HuH-7 (cell line): ENCODE measurements at places on chromosomes 2 and 18.

- no peak for DNase-seq
Measured at GRCh38 chr2:226267516-226268289, 531.9 kb downstream of the IRS1 start.

DNA sequence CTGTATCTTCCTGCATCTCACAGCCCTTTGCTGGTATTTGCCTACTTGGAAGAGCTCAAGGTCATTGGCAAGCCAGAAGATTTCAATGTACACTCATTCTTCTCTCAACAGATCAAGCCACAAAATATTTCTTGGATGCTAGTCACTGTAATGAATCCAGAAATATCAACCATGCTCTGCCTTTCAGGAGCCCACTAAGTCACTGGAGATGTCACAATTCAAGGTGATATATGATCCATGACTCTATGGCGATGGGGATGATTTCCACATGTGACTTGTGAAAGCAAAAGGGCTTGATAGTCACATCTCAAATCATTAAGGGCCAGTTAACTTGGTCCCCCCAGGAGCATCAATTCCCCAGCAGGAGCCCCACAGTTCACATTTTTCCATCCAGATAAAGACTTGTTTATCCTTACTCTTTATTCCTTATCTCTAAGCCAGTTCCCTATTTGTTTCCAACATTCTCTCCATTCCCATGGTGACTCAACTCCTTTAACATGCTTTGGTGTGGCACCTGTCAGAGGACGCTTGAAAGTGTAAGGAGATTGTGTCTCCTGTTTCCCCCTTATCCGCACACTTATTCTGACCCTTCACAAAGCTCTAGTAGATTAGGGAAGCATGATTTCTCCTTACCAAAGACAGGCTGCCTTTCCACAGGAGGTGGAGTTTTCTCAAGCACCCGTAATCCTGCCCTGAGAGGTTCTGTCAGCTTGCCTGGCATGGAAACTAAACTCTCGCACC lies 15.8 kb downstream of the PKDCC start:
- no peak for DNase-seq

DNA sequence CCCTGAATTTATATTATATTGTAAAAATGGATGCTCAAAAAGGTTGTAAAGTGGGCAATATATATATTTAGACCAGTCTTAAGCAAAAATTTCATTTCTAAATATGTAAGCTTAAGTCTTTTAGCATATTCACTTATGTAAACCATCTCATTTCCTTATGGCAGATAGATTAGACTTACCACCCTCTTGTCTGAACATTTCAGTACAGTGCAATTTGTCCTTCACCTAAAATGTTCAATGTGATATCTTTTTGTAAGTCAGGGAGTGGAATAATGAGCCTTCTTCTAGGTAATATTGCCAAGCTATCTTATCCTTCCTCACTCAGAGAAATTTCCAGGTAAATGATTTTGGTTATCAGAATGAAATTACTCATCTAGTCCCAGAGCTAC lies 92.3 kb downstream of the KLF7 start:
- no peak for DNase-seq

GRCh38 chr18:55328301-55328700 lies 259.7 kb downstream of the TCF4 start:
- no peak for DNase-seq

DNA sequence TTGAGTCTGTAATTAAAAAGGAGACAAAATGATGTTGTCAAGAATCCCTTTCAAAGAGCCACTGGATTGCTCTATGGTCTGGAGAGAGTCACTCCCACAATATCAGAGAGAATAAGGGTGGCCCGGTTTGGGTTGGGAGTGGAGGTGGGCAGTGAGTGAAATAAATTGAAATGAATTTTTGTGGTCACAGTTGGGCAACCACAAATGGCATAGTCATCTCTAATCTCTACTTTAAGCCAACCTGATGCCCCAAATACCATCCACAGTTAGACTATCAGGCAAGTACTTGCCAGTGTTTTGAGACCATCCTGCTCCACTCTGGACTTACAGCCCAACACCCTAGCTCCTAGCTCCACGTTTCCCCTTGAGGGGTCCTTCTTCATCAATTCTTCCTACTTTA lies 559.7 kb downstream of the BCL11A start:
- no peak for DNase-seq

- DNase-seq, result peak; percentile 80
Measured at GRCh38 chr2:16218625-16219024, 278.3 kb downstream of the MYCN start.

DNA sequence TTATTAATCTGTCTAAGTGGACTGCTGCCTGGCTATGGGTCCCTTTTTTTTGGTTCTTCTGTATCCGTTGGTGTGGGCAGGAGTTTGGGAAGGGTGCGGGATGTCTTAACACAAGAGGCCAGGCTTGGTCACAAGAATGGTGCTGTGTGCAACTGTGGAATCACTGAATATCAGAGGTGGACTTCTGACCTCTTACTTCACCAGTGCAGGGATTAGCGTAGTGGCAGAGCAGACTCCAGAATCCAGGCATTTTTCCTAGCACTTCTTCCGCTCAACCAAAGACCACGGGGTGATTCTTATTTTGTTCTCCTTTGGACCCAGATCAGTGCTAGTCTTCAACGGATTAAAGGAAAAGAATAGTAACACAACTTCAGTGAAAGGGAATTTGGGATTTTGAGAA lies 254.3 kb upstream of the TNP1 start:
- peak; percentile 26 for DNase-seq

DNA sequence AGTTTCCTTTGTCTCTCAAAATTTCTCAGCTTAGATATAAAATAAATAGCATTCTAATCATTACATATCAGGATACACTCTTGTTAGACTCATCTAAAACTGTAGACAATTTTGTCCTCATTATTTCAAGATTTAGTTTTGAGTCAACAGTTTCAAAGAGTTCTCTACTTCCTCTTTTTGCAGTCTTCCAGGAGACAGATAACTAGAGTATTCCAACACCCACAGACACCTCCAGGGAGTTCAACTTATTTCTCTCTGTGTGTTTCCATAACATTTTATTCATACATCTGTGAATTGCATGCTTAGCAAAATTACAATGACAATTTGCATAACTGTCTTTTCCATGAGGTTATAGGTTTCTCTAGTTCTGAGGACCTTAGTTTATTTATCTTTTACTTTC lies 166.6 kb upstream of the HNMT start:
- DNase-seq, result no peak

DNA sequence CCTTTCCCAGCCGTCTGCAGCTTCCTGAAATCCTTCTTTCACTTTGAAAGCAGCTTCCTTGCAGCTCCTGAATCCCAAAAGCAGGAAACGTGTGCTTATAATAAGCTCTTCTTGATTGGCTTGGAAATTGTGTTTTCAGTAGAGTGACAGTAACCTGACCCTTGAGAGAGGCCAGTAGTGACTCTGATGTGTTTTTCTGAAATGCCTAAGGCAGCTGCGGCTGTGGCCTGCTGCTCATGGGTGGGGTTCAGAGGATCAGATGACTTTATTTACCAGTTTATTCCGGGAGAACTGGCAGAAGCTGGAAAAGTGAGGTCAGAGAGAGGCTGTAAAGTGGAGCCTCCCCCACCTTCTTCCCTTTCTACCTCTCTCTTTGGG lies 31.9 kb upstream of the RPIA start:
- no peak for DNase-seq

DNA sequence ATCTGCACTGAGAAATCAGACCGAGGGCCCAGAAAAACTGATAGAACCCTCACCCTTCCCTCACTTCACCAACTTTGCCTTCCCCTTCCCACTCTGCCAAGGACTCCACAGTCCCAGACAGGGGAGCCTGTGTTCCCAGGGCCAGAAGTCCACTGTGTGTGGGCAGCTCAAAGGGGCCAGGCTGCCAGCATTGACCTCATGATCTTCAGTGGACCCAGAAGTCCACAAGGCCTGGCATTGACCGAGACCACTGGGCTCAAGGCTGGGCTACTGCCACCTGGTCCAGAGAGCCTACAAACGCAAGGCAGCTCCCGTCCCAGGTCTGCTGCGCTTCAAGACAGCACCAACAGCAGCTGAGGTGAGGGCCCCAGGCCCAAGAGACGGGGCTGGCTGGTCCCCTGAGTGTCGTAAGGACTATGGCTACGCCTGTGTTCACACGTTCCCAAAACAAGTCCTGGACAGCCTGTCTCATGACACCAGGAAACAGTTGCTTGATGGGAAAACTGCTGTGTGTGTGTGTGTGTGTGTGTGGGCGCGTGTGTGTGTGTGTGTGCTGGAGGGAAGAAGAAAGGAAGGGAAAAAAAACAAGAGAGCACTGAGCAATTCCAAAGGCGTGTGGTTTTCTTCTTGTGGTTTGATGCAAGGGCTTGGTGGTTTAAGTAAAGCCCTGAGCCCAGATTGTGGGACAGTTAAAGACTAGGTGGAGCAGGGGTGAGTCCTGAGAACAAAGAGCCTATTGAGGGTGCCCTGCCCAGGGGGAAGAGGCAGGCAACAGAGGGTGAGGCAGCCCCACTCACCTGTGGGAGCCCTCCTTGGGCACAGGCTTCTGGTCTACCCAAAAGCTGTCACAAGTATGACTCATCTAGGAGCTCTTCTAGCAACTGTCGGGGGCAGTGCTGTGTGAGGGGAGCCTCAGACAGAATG lies 46.6 kb upstream of the ZBTB7C start:
- no peak for DNase-seq

GRCh38 chr18:24078391-24078790 lies 60.5 kb upstream of the CABYR start:
- DNase-seq, result no peak

GRCh38 chr2:190972846-190973245 lies 41.1 kb downstream of the STAT1 start:
- no peak for DNase-seq

DNA sequence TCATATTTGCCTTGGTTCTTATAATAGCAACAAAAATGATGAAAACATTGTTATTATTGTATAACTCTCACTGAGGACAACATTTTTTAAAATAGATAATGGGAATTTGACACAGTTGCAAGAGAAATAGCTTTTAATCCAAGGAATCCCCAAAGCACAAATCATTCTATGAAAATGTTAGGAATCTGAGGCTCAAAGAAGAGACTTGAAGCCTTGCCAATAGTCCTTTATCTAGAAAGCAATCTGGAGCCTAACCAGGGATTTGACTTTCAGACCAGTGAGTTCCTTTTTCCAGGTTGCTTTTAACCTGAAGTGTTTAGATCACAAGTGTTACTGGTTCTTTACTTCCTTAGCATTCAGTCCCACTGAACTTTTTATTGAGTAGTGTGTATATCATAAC lies 574.5 kb upstream of the ZEB2 start:
- DNase-seq, result no peak

DNA sequence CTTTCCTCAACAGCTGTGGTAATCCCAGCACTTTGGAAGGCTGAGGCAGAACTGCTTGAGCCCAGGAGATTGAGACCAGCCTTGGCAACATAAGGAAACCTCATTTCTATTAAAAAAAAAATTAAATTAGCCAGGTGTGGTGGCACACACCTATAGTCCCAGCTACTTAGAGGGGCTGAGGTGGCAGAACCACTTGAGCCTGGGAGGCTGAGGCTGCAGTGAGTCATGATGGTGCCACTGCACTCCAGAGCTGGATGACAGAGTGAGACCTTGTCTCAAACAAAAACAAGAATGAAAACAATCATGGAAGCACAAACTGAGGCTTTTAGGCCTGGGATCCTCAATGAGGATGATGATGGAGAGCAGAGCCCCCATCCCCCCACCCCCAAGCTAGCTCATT lies 19.8 kb downstream of the GAREM1 start:
- DNase-seq, result no peak

DNA sequence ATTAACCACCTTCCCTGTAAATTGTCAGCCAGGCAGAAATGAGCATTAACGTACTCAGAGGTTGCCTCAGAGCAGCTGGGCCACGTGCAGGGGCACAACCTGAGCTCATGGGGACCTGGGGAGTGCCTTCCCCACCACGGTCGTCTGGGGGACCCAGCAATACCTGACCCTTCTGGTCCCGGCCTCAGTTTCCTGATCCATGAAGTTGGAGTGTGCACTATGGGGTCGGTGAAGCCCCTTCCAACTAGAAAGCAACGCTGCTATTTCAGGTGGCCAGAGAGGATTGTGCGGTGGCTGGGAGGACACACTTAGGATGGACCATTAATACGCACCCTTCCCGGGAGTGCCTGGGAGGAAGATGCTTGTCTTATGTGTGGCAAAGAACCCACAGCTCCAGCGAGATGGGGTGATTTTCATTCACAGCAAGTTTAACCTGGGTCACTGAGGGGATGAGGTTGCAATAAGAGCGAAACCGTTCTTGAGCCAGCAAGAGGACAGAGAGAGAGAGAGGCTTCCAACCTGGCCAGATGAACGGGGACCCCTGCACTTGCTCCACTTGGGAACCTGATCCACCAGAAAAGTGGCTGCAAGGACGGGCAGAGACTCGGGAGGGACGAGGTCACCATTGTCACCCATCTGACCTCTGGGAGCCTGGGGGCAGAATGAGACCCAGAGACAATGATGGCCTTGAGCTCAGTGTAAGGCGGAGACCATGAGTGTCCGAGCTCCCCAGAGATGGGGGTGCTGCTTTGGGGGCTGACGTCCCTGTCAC lies 36.2 kb downstream of the NGEF start:
- DNase-seq, result no peak

- DNase-seq, result no peak
Measured at GRCh38 chr2:191567206-191567605, 110.7 kb upstream of the NABP1 start.

GRCh38 chr18:70425236-70425635 lies 136.4 kb downstream of the SOCS6 start:
- DNase-seq, result no peak

- DNase-seq, result no peak
Measured at GRCh38 chr2:47029737-47030524, 114.3 kb upstream of the MCFD2 start.

DNA sequence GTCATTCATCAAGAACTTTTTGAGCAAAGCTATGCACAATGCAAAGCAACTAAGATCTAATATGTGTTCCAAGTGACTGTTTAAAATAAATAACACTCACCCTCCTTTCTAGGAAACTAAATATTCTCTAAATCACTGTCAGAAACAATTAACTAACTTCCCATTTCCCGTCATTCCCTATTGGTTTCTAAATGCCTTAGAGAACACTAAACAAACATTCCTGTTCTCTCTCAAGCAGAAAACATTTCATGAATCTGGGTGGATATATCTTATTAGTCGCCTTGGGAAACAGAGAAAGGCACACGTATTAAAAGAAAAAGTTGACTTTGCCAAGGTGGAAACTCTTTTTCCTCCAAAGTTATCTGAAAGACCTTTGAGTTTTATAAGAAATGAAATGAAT lies 735.2 kb downstream of the MBD2 start:
- DNase-seq, result no peak

GRCh38 chr2:181546086-181546485 lies 88.9 kb downstream of the ITGA4 start:
- no peak for DNase-seq

GRCh38 chr2:215451012-215451756 lies 15.3 kb upstream of the FN1 start:
- no peak for DNase-seq

DNA sequence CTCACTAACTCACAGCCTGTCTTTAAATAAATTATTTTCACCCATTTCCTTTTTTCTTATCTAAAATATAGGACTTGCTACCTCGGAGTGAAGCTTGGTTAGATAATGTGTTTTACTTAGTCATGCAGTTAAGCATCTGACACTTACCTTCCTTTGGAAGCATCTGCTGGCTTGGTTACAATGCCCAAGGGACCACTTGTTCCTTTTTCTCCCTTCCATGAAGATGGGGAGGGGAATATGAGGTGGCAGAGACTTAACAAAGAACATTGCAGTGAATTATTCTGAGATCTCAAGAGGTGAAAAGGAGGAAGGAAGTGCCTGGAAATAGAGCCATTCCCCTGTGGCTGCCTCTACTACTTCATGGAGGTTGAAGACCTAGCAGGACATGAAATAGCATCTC lies 145.4 kb upstream of the FOSL2 start:
- no peak for DNase-seq

- DNase-seq, result no peak
Measured at GRCh38 chr2:230972046-230972445, 23.9 kb upstream of the SPATA3 start.
